Stimulated activated CD4-positive, alpha-beta T cell treated with anti-CD3 and anti-CD28 coated beads, TNF-alpha, amount 100 ng/mL, for 1 hour (primary cell): ENCODE measurements at places on chromosomes 1 and 21.

GRCh38 chr1:115807723-115808122, 33.2 kb downstream of the NHLH2 start:
- DNase-seq, result no peak

DNA sequence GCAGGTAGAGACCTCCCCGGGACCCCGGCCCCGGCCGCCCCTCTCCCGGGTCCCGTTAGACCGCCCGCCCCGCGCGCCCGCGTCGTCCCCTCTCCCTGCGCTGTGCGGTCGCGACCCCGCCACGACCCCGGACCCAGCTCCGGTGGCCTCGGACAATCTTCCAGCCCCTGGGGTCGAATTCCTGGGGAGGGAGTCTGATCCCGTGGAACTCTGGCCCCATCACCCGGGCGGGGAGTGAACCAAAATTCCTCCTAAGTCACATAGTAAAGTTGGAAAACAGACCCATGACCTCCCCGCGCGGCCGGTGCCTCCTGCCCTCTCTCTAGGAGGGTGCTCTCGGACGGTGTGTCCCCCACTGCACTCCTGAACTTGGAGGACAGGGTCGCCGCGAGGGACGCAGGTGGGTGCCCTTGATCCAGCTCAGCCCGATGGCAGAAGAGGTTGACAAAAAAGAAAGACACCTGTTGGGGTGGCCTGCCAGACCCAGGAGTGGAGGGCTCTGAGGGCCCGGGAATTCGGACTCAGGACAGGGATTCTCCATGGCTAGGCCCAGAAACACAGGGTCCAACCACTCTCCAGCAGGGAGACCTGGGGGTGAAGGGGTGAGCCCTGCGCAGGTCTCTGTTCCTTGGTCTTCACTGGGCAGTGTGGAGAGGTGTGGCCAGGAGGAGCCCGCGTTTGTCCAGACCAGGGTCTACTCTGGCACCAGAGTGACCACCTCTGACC, 451 bp downstream of the ADAMTSL4 start:
- no peak for DNase-seq

DNA sequence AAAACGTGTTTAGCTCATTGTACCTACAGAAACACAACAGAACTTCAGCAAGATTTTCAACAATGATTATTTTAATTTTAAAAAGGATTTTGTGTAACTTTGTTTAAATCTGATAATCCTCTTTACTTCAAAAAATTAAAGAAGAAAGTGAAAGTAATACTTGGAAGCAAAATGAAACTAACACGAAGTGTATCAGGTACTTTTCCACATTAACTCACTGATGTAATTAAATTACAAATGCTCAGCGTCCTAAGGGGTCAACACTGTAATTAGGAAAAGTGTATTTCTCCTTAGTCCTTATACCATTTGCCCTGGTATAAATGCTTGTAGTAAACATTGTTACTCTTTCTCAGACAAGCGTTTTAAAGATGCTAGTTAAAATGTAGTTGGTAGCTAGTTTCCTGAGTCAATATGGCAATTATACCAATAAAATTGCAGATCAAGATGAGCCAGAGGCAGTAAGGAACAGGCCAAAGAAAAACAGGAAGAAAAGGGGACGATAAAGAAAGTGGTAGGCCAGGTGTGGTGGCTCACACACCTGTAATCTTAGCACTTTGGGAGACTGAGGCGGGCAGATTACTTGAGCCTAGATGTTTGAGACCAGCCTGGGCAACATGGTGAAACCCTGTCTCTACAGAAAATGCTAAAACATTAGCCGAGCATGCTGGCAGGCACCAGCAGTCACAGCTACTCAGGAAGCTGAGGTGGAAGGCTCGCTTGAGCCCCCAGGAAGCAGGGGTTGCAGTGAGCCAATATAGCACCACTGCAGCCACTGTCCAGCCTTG, 553.0 kb downstream of the SMYD3 start:
- DNase-seq, result no peak

DNA sequence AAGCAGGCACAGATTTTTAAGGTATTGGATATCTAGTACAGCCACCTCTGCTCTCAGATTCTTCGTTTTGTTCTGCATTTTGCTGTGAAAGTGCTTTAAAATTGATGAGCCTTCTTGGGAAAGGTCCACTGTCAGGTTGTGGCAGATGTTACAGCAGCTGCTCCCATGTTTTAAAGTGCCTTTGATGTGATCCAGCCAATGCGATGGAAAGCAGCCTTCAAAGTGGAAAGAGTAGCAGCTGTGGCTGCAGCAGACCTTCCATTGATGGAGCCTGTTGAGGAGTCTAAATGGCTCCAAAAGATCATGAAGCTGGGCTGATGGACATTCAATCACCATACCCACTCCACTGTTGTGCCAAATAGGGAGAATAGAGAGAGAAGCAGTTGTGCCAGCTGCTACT, 816.9 kb downstream of the PLA2G4A start:
- DNase-seq, result no peak

- no peak for DNase-seq
These were observed 632 bp upstream of the OR13G1 start for GRCh38 chr1:247680171-247680570.

DNA sequence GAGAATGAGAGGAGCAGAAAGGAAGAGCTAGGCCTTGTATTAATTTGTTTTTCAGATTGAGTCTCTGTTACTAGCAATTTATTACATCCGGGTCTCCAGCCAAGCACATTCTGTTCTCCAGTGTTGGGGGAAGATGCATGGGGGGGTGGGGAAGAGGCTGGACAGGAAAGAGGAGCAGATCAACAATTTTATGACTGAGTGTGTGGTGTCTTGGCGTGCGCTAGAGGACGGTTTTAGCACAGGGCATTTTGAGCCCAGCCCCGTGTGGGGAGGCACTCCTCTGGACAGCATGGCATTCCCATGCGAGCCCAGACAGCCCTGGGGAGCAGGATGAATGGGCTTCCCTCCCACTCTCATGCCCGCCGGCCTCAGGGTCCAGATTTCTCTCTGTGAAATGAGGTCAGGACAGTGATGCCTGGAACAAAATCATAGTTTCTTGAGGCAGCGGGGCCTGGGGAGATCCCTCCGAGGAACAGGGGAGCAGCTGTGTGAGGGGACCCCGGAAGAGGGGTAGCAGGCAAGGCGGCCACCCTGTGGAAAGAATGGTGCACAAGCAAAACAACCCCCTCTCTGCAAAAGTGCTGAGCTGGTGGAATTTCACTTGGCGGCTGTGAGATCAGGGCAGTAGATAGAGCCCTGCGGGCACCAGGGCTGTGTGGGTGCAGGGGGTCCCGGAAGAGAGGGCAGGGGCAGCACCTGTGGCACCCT, 16.3 kb downstream of the SOX13 start:
- DNase-seq, result no peak

DNA sequence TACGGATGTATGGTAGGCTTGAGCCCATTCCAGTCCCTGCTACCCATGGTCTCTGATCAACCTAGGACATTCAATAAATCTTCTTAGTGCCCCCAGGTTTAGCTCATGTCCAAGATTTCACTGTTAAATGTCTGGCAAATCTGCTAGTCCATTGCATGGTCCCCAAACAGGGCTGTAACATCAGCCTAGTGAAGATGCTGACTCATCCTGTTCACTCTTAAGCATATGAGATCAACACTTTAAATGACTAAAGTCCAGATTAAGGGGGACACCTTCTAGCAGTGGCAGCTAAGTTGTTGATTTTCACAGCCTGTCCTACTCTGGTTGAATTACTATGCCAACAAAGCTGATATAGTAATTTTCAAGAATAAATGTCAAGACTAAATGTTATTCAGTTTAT, 46.5 kb upstream of the NUF2 start:
- no peak for DNase-seq

GRCh38 chr1:33048426-33048825, 11.7 kb upstream of the AK2 start:
- DNase-seq, result no peak

- peak; percentile 43 for DNase-seq
These were observed 51.7 kb downstream of the S1PR1 start for GRCh38 chr1:101288491-101288944.

DNA sequence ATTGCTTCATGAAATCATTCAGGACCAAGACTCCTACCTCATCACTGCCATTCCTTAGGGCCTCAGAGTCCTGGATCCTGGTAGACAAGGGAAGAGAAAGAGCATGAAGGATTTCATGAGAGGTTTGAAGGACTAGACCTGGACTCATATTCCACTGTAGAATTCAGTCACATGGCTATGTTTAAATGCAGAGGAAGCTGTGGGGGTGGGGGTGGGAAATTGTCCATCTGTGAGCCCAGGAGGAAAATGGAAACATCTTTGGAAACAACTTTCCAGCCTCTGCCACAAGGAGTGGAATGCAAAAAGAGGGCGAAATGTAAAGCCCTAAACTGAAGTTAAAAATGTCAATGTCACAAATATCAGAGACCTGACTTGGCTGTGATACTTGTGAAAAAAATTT, 73.0 kb downstream of the BRINP2 start:
- DNase-seq, result no peak

DNA sequence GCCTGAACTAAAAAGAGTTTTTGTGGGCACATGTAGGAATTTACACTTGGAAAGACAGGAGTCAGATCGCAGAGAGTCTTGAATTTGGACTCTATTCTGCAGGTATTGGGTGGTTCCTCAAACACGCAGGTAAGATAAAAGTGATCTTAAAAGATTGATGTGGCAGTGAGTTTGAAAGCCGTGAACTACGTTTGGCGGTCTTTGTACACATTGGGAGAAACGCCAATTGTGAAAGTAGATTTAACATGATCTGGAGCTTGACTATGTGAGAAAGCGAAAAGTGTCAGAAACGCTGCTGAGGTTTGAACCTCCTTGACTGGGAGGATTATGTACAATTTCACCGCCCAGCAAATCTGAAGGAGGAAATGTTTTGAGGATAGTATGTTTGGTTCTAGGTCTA, 1.5 kb upstream of the PPP2R5A start:
- DNase-seq, result no peak

DNA sequence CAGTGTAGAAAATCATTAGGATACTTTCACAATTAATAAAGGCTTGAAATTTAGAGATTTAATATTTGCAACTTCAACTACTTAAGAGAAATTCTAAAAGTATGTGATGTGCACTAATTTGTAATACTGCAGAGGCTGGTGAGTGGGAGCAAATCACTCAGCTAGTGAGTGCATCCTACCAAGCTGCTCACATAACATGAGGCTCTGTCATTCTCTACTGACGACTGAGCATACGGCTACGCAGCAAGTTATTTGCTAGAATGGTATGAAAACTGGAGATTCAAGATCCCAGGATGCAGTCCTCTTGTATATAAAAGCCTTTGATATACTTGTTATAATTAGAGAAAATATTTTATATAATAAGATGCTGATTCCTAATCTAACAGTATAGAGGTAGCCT, 90.1 kb downstream of the ATP1B1 start:
- no peak for DNase-seq

GRCh38 chr1:101971304-101971703, 25.4 kb downstream of the OLFM3 start:
- no peak for DNase-seq

DNA sequence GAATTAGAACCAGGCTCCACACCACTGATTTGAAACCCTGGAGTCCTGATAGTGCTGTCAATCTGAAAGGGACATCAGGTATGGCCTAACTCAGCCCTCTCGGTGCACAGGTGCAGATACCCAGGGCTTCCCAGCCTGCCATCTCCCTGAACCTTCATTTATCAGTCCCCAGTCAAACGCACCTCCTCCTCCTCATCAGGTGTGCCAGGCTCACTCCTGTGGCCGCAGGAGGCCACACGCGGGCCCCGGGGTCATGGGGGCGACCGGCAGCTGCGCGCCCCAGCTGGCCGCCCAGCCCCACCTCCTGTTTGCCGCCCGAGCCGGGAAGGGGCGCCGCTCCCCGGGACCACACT, 572 bp downstream of the FUCA1 start:
- DNase-seq, result no peak

- DNase-seq, result no peak
These were observed 101.1 kb downstream of the KAZN start for GRCh38 chr1:14699620-14700019.

GRCh38 chr1:25111706-25112105, 120.6 kb downstream of the SYF2 start:
- no peak for DNase-seq

DNA sequence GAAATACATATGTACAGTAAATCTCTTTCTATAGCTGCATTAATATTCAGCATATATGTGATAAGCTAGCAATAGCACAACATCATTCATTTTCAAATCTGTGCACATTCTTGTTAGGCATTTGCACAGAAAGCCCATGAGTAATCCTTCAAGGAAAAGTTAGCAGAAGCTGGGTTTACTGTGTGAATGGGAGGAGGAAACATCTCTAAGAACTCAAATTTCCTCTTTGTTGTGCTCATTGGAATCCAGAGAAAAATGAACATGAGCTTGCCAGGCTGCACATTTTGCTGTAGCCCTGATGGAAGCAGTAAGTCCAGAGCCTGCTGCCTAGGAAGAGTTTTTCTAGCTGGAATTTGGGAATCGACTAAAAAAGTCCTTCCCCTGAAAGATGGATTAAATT, 214.2 kb upstream of the FOXD3 start:
- no peak for DNase-seq

DNA sequence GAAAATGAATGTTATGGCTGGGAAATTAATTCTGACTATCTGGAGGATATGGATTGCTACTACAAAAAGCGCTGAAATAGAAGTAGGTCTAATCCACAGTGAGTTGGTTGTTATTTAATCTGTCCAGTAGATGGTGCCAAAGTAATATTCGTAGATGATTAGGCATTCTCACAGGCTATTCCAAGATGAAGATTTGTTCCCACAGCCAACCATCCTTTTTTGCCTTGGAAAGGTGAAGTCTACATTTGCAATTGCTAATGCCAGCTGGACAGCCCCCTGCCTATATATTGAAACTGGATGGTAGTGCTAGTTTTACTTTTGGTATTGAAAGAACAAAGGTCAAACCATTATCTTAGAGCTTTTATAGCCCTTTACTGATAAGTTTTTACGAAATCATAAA, 43.8 kb downstream of the RBM11 start:
- DNase-seq, result no peak

GRCh38 chr1:243982447-243983018, 68.5 kb upstream of the ZBTB18 start:
- no peak for DNase-seq

- DNase-seq, result peak; percentile 65
These were observed 14.4 kb downstream of the ABCG1 start for GRCh38 chr21:42233067-42233961.

GRCh38 chr1:186628910-186629309, 51.3 kb downstream of the PTGS2 start:
- DNase-seq, result no peak

DNA sequence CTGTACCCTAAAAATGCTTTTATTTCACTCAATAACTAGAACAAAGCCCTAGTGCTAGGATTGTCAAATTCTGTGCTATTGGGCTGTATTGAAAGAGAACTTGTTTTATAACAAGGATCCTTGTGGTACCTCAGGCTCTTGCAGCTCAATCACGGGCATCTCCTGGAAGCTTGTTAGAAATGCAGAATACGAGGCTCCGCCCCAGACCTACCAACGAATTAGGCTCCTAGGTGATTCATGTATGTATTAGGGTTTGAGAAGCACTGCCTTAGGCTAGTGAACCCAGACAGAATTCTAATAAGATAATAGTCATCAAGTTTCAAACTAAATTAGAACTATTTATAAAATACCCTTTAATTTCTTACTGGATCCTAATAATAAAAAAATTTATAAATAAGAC, 45.6 kb downstream of the ZZZ3 start:
- DNase-seq, result no peak

- DNase-seq, result no peak
These were observed 54.3 kb downstream of the KCNC4 start for GRCh38 chr1:110264430-110264829.
